ENCODE measurements at places on chromosomes 2 and 18. TPM values are rescaled to one million over a fixed set of nuclear protein-coding genes. Genes with fewer than 3 reads are reported as not detected.
A peak's percentile ranks its signal among the peaks of the same experiment; 100 is the strongest.

Gene CENPA
- not detected for polyA plus RNA-seq

Gene DAW1
- polyA plus RNA-seq: 1.0 TPM

Gene DOK6
- 4.6 TPM for polyA plus RNA-seq

Gene PLCD4
- polyA plus RNA-seq: 30.4 TPM

Gene PCARE
- 1.3 TPM for polyA plus RNA-seq

Gene KCNG2
- polyA plus RNA-seq: not detected

Gene GAD1
- 4.1 TPM for polyA plus RNA-seq

Gene TSPYL6
- polyA plus RNA-seq: not detected

Gene CPO
- 0.90 TPM for polyA plus RNA-seq

Gene TTN
- polyA plus RNA-seq: 0.02 TPM

Gene SIGLEC15
- polyA plus RNA-seq: not detected

Gene LYG1
- 35.0 TPM for polyA plus RNA-seq

GRCh38 chr2:174259981-174260380 lies 11.6 kb upstream of the OLA1 start:
- DNase-seq: peak; percentile 75

- DNase-seq: peak; percentile 5
These were observed 663.9 kb upstream of the CHAC2 start for GRCh38 chr2:53103679-53104078.

DNA sequence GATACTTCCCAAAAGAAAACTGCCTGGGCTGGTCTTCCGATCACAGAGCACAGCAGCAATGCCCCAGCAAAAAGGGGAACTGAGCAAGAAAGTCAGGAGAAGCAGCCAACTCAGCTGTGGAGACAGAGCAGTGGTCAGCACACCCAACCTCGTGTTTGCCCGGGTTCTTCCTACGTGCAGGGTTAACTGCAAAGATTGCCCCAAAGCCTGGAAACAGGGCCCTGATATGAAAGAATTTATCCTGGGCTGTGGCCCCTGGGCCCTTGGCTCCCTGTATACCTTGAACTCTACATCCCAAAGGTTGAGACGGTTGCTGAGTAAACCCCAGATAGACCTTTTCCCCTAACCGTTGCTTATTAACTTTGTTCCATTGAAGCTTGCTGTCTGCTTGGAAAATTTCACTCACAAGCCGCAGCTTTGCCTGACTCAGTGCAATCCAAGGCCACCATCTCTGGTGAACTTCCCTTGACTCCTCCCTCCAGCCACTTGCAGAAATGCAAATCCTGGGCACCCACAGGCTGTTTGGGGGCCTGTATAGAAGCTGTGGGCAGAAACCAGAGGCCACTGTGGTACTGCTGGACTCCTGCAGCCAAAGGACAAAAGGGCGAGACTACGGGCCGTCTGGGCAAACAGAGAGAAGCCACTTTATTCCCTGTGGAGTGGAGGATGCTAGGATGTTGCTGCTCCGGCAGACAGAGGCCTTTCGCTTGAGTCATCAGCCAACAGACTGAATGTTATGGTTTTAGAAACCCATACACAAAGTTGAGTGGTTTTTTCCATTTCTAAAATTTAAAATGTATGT lies 18.2 kb downstream of the NRP2 start:
- DNase-seq: no peak

DNA sequence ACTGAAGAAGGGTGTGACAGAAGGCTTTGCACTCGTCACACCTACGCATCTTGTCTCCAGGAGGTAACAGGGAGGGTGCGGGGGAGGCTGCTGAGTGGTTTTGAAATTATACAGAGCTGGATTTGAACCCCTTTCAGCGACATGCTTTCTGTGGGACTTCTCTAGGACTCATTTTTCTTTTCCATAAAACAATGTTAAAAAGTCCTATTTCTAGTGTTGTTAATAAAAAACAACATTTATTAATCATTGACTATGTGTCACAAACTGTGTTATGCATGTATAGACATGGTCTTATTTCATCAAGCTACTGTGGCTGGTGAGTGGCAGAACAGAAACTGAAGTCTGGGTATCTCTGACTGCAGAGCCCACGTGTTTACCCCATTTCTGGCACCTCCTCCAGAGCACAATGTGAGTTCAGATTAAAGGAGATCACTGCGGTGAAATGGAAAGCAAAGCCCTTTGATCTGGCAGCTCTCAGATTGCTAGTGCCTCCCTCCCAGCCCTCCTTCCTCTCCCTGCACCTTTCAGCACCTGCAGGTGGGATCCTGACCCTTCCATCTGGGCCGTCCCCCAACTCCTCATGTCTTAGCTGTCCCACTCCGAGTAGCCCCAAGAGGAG lies 315.5 kb upstream of the MYT1L start:
- DNase-seq: no peak

GRCh38 chr2:36058953-36059352 lies 296.6 kb upstream of the CRIM1 start:
- DNase-seq: no peak

DNA sequence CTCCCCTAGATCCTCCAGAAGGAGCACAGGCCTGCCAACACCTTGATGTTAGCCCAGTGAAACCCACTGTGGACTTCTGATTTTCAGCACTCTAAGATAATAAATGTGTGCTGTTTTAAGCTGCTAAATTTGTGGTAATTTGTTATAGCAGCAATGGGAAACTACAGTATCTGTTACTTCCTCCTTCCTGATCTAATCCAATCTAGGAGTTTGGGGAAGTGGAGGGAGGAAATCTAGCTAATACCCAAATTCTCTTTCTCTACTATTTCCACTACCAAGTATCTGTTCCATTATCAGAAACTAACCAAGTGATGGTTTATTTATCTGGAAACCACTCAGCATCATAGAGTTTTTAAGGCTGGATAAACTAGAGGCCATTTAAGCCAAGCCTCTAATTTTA lies 64.9 kb downstream of the AFF3 start:
- DNase-seq: no peak

DNA sequence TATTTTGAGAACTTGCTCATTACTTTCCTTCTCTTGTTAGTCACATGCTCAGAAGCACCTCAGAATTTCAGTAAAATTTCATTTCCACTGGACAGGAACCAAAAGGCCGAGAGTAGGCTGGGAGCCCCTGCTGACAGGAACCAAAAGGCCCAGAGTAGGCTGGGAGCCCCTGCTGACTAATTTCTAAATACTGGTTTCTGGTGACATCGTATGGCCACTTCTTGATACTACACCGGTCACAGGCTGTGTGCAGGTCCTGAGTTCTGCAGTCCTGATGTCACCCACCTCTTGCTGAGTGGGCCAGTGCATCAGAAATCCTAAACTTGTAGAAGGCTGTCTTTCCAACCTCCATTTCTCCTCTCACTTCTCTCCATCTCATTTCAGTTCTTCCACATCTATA lies 17.7 kb upstream of the EN1 start:
- no peak for DNase-seq

- DNase-seq: peak; percentile 63
These were observed 1.3 kb upstream of the SMAD2 start for GRCh38 chr18:47931718-47932103.

DNA sequence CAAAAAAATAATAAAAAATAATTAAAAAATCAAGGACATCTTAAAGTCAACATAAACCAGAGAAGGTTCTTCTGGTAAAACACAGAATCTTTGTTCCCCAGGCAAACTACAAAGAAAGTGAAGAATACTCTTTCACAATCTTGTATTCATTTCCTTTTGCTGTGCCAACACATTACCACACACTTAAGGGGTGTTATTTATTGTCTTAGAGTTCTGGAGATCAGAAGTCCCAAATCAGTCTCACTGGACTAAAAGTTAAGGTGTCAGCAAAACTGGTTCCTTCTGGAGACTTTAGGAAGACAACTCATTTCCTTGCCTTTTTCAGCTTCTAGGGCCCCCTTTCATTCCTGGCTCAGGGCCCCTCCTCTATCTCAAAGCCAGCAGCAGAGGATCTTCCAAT lies 12.2 kb upstream of the CAB39 start:
- DNase-seq: no peak

GRCh38 chr2:39107724-39108273 lies 13.1 kb downstream of the SOS1 start:
- DNase-seq: no peak

DNA sequence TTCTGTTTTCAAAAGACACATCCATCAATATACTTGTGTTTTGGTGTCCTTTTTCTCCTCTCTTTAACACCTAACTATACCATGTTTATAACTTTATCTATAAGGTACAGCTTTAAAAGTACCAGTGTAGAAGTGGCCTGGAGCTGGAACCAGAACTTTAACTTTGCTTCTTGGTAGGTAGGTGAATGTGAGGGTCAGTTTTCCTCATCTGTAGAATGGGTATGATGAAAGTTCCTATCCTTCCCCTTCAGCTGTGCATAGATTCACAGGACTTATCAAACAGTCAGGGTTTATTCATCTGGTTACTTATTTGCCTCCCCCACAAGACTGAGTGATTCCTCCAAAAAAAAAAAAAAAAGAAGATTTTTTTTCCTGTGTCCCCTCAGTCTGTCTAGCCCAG lies 12.7 kb downstream of the KCTD1 start:
- DNase-seq: no peak

- DNase-seq: no peak
These were observed 306.7 kb upstream of the ACVR2A start for GRCh38 chr2:147538088-147538487.

DNA sequence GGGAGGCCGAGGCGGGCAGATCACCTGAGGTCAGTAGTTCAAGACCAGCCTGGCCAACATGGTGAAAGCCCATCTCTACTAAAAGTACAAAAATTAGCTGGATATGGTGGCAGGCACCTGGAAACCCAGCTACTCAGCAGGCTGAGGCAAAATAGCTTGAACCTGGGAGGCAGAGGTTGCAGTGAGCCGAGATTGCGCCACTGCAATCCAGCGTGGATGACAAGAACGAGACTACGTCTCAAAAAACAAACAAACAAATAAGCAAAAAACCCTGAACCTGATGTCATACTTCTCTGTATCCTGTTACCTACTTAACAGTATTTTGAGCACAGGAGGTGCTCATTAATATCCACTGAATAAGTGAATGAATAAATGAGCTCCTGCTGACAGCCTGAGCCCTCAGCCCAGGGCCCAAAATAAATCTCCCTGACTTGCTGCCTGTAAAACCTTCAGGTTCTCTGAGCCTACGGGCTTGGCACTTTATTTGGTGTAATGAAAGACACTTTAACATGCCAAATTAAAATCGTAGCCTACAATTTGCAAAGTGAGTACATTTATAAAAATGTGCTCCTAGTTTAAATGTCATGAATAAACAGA lies 215.1 kb downstream of the ZNF385B start:
- no peak for DNase-seq

GRCh38 chr2:121293450-121294325 lies 8.7 kb upstream of the TFCP2L1 start:
- DNase-seq: no peak

DNA sequence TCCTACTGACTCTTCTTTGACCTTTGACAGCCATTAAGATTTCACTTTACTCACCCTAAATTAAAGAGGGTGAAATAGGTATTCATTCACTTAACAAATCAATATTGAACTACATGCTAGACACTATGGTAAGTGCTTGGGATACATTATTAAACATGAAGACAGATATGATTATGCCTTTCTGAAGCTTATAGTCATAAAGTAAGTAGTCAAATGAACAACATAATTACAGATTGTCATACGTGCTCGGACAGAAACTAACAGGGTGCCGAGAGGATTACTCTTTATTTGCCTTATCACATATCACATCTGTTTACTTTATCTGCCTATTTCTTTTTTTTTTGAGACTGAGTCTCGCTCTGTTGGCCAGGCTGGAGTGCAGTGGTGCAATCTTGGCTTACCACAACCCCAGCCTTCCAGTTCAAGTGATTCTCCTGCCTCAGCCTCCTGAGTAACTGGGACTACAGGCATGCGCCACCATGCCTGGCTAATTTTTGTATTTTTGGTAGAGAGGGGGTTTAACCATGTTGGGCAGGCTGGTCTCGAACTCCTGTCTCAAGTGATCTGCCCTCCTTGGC lies 9.8 kb downstream of the ACVR2A start:
- no peak for DNase-seq

- DNase-seq: no peak
These were observed 57.7 kb downstream of the METTL4 start for GRCh38 chr18:2513616-2514015.

GRCh38 chr18:32771871-32772580 lies 797 bp downstream of the KLHL14 start:
- peak; percentile 79 for DNase-seq

GRCh38 chr2:195658541-195658890 lies 1.5 kb downstream of the SLC39A10 start:
- peak; percentile 35 for DNase-seq

GRCh38 chr2:42602218-42602875 lies 33.9 kb downstream of the MTA3 start:
- DNase-seq: peak; percentile 17

DNA sequence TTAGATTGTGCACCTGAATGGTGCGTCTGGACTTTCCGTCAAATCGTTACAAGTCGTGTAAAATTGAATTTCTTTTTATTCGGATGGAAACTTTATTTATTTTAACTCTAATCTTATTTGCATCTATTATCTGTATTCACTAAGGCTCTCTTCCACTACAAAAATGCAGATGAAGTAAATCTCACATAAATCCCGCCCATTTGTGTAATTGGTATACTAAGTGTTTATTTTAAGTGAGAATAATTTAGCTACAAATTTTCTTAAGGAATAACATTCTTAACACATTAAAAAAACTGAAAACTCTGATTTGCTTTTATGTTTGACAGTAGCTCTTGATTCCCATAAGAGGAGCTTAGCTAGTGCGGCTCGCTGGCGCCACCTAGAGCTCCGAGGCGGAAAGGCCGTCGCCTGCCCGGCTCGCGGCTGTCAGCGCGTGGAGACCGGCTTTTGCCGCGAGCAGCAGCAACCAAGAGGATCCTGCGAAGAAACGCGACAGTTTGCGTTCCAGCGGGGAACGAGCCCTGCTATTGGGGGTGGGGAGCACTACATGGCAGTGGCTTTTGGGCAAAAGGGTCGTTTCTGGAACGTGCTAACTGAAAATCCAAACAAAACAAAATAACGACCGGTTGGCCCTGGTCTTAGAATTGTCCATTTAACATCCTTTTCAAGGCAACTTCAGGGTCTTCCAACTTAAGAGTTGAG lies 6.7 kb downstream of the SP9 start:
- DNase-seq: peak; percentile 93

GRCh38 chr2:8684878-8685696 lies 3.2 kb downstream of the ID2 start:
- peak; percentile 94 for DNase-seq

- no peak for DNase-seq
These were observed 232.5 kb upstream of the CTAGE1 start for GRCh38 chr18:22650247-22650646.

GRCh38 chr2:127043367-127044164 lies 63.4 kb downstream of the BIN1 start:
- peak; percentile 53 for DNase-seq

DNA sequence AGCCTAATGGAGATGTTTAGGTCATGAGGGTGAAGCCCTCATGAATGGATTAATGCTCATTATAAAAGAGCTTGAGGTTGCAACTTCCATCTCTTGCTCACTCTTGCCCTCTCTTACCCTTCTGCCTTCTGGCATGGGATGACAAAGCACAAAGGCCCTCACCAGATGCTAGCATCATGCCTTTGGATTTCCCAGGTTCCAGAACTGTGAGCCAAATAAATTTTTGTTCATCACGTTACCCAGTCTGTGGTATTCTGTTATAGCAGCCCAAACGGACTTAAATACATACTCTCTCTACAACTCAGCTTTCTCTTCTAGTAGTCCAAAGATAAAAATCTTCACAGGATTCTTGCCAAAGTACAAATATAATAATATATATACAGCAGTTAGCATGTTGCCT lies 75.8 kb downstream of the LNPK start:
- no peak for DNase-seq

Measured in kidney (tissue), 22 donors.